ENCODE measurements at places on chromosomes 11 and 22.
A peak's percentile ranks its signal among the peaks of the same experiment; 100 is the strongest.

GRCh38 chr22:31291481-31292235, 630 bp downstream of the PIK3IP1 start:
- no peak for DNase-seq

- no peak for DNase-seq
Measured at GRCh38 chr22:19522190-19522880, 1.9 kb downstream of the CLDN5 start.

DNA sequence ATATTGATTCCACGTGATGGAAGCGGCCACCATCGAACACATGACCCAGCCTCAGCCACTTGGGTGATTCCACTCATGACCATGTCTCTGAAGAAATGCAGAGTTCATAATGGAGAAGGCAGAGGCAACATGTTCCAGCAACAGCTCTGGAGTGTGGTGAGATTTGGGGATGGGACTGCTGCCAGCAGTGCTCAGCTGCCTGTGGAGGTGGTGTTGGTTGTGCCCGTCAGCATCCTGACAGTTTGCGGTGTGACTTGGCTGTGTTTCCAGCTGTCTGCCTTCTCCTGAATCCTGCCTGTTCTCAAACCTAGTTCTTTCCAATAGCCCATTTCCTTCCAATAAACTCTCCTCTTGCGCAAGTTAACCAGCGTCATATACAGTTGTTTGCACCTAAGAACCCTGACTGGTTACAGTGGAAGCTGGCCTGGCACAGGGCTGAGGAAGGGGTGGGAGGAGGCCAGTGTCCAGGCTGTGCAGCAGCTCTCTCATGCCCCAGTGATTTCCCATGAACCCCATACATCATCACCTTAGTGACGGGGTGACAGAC, 22.0 kb upstream of the OR8B8 start:
- DNase-seq = no peak

DNA sequence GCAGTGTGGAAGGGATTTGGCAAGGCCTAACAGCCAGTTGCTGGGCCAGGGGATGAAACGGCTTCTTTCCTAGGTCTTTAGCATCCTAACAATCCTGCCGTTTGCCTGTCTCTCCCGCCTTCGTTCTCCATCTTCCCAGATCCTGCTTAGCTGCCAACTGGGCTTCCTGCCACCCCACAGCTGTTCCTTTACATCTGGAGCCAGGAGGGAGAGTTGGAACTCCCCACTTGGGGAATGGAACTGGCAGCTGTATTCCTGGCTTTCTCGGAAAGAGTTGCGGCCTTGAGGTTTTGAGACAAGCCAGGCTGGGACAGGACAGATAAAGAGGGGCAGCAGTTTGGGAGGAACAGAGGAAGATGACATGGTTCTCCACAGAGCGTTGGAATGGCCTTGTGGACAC, 59.6 kb downstream of the ST3GAL4 start:
- DNase-seq = no peak

DNA sequence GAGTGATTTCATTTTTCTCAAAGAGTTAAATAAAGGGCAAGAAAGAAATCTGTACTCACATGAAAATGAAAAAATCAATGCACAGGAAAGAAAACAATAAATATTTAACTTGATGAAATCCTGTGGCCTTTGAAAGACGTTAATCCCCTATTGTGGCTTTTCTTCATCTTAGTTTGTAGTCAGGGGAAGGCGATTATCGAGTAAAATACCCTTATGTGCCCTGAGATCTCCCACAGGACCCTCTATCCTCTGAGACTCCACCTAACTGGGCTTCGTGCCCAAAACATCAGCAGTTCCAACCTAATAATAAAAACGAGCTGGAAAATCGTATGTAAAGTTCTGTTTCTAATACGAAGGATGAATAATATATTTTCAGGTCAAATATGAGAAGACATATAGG, 208.2 kb upstream of the ZC3H12C start:
- DNase-seq = no peak

DNA sequence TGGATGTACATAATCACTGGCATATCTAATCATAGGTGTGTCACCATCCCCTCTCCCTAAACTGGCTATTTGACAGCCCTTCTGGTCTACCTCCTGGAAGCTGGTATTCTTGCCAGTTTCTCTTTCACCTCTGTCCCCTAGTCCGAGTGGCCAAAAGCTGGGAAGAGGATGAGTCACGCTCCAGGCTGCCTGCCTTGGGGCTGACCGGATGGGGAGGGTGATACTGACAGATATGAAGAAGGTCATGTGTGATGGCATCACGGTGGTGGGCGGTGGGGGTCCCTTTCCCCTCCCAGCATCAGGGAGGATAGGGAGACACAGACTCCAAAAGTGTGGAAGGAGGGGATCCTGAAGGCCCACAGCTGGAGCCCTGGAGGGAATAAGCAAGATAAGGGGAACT, 4.8 kb downstream of the OAF start:
- DNase-seq = no peak

GRCh38 chr11:123253911-123254310, 58.9 kb upstream of the CLMP start:
- DNase-seq = no peak

DNA sequence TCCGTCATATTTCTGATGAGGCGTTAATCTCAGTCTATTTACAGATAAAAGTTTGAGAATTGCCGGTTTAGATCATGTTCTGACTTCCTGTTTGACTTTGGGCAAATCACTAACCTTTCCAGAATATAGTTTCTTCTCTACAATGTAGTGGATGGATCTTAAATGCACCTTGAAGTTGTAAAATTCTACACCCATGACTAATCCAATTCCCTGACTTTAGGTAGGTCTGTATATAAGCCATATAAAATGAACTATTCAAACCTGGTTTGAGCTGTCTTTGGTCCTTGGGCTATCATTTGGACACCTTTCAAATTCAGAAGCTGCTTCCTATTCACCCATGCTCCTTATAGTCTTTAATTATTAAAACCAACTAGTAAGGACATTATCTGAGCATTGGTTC, 52.2 kb upstream of the BLID start:
- DNase-seq = no peak

DNA sequence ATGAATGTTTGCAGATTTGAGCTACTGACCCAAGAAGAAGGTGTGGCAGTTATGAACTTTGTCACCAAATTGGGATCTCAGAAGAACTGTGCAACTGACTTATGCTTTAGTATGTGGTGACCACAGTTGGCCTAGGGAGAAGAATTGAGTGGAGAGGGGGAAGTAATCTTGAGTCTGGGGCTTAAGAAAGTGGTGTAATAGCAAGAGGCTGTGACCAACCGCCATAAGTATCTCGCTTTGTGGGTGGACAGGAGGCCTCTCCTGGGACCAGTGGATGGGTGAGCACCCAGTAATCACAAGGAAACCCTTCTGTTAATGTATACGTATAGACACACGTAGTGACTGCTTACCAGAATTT, 12.7 kb upstream of the IL10RA start:
- DNase-seq = no peak

DNA sequence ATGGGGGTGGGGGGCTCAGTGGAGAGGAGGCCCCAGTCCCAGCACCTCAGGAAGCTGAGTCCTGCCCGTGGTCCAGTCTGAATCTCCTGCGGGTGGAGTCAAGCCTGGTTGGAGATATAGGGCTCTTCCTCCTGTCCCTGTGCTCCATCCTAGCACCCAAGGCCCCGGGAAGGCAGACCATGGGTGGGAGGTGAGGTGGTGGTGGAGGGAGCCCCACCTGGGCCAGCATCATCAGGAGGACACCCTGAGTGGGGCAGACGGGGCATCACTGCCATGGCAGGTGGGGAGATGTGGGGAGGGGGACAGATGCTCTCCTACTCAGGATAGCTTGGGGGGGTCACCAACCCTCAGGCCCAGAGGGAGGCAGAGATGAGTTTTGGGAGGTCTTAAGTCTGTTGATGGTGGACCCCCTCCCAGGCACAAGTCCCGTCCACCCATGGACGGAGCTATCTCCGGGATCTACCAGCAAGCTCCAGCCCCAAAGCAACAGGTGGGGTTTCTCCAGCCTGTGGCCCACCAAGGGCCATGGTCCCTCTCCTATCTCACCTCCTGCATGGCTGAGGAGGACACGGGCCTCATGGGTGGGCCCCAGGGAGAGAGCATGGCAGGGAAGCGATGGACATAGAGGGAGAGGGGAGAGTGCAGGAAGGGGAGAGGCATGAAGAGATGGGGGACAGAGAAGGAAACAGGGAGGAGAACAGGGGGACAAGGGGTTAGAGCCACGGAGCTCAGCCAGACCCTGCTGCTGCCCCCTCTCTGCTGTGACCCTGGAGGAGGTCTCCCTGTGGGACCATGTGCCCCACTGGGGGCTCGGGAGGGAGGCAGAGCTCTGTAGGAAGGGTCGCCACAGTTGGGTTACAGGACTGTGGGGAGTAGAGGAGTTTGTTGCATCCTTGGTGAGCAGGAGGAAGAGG, 1.3 kb downstream of the MRGPRE start:
- DNase-seq = no peak

GRCh38 chr11:19982774-19983495, 177.3 kb downstream of the DBX1 start:
- no peak for DNase-seq

GRCh38 chr11:12540075-12540680, 134.0 kb upstream of the TEAD1 start:
- DNase-seq = no peak

DNA sequence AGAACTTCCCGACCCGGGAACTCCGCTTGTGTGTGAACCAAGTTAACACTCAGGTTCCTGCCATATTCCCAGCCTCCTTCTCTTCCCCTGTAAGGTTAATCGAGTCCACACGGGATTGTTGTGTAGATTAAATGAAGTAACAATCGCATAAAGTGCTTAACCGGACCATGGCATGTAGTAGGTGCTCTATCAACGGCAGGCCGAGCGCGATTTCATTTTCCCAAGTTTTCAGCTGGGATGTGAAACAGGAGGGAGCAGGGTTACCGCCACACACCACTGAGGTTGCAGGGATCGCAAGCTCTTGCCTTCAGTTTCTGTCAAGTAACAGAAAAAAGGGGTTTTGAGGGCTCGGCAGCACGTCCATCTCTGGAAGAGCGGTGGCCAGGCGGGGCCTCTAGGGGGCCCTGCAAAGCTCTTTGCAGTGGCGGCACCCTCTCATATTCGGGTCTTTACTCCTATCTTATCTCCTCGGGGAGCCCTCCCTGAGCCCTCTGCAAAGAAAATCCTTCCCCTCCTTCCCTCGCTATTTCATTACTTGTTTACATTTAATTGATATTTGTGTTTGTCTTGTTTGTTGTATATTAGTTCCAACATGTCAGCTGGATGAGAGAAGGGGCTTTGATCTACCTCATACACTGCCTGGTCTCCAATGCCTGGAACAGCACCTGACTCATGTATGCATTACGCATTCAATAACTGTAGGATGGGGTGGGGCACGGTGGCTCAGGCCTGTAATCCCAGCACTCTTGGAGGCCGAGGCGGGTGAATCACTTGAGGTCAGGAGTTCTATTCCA, 816 bp upstream of the PLEKHA7 start:
- peak; percentile 9 for DNase-seq

DNA sequence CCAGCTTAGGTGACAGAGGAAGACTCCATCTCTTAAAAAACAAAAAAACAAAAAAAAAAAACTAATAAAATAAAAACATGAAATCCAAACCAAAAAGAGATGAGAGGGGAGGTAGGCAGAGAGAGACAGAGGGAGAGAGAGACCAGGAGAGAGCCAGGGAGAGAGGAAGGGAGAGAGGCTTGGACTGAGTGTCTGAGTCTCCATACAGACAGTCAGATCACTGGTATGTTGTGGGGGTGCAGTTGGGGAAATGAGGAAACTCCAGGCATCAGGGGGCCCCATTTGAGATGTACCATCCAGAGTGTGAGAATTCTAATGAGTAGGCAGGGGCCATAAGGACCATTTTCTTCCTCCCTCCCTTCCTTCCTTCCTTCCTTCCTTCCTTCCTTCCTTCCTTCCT, 53.1 kb upstream of the SEPTIN5 start:
- DNase-seq = no peak

GRCh38 chr11:82701847-82702520, 31.7 kb downstream of the FAM181B start:
- no peak for DNase-seq

- DNase-seq = no peak
Measured at GRCh38 chr11:67558084-67558772, 25.4 kb upstream of the GSTP1 start.

- no peak for DNase-seq
Measured at GRCh38 chr22:43477966-43478365, 66.2 kb downstream of the MPPED1 start.

GRCh38 chr22:29245626-29246385, 22.0 kb downstream of the RHBDD3 start:
- peak; percentile 57 for DNase-seq

- no peak for DNase-seq
Measured at GRCh38 chr11:88421530-88421929, 84.0 kb upstream of the CTSC start.

- DNase-seq = no peak
Measured at GRCh38 chr11:128208329-128209137, 378.8 kb downstream of the ETS1 start.

DNA sequence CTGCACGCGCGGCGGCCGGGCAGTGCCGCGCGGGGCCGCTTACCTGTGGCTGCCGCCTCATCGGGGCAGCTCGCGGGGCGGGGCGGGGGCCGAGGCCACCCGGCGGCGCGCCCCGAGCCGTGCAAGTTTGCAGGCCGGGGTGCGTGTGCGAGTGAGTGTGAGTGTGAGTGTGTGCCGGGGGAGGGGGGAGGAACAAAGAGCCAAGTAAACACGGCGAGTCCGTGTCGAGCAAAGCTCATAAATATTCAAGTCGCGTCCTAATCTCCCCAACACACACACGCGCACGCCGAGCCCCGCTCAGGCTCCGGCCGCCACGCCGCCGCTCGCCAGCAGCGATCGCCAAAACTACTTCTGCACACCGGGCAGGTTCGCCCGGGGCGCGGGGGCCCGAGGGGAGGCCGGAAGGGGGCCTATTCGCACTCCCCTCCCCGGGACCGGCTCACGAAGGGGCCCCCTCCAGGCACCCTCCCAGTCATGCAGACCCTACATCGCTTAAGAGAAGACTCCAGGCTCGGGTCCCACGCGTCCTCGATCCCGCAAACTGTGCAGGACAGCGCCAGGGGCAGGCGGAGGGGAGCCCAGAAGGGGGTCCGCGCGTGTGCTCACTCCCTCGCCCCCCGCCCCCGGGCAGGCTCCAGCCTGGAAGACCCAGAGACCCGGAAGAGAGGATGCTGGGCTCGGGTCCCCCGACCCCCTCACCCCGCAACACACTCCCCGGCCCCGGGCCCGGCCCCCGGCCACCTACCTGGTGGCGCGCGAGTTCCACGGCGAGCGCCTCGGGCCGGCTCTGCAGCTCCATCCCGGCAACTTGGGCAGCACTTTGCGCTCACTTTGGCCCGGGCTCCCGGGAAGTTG, 827 bp downstream of the PHF21B start:
- DNase-seq = no peak

GRCh38 chr11:72079819-72080325, 470 bp downstream of the NUMA1 start:
- no peak for DNase-seq

- DNase-seq = no peak
Measured at GRCh38 chr11:77173494-77173893, 45.4 kb downstream of the MYO7A start.

- no peak for DNase-seq
Measured at GRCh38 chr11:119800171-119800570, 71.2 kb upstream of the NECTIN1 start.

All from activated gamma-delta T cell treated with Interleukin-2 at 50 U/mL for 16 hours (primary cell).